ENCODE measurements at places on chromosomes 11 and 22. TPM values are rescaled to one million over a fixed set of nuclear protein-coding genes. Genes with fewer than 3 reads are reported as not detected.

TSPO gene
- 231 TPM for total RNA-seq

PHOX2A gene
- not detected for total RNA-seq

XNDC1N gene
- total RNA-seq: 3.4 TPM

OR51E2 gene
- total RNA-seq: not detected

OTOG gene
- total RNA-seq: not detected

HOATZ gene
- total RNA-seq: not detected

LRRC75B gene
- 8.5 TPM for total RNA-seq

ACR gene
- total RNA-seq: 0.11 TPM

MPZL3 gene
- total RNA-seq: 0.31 TPM

PGA4 gene
- total RNA-seq: not detected

OSBPL5 gene
- total RNA-seq: 6.4 TPM

SLC22A8 gene
- total RNA-seq: not detected

LARGE2 gene
- total RNA-seq: 2.8 TPM

MTA2 gene
- total RNA-seq: 87.9 TPM

SULT4A1 gene
- not detected for total RNA-seq

AMPD3 gene
- total RNA-seq: 7.1 TPM

KDM4D gene
- 0.48 TPM for total RNA-seq

TSSK2 gene
- not detected for total RNA-seq

MFNG gene
- 2.5 TPM for total RNA-seq

PGA5 gene
- not detected for total RNA-seq

LARGE1 gene
- total RNA-seq: 3.7 TPM

SEC14L6 gene
- total RNA-seq: not detected

EHF gene
- 0.48 TPM for total RNA-seq

CASP5 gene
- not detected for total RNA-seq

APOA1 gene
- total RNA-seq: not detected

MMP1 gene
- total RNA-seq: 0.78 TPM

OR5B21 gene
- total RNA-seq: not detected

GLYAT gene
- not detected for total RNA-seq

SLC37A2 gene
- 0.06 TPM for total RNA-seq

GGTLC2 gene
- total RNA-seq: not detected

CASP12 gene
- not detected for total RNA-seq

DTX4 gene
- 4.5 TPM for total RNA-seq

ACRV1 gene
- total RNA-seq: not detected

Measured in A549 treated with GW870086 at 1 μM for 4 hours (cell line).